T-helper 17 cell (primary cell): ENCODE measurements at places on chromosomes 1 and 21.

GRCh38 chr1:75985827-75986226 is 53.6 kb upstream of the ASB17 start:
- DNase-seq = no peak

DNA sequence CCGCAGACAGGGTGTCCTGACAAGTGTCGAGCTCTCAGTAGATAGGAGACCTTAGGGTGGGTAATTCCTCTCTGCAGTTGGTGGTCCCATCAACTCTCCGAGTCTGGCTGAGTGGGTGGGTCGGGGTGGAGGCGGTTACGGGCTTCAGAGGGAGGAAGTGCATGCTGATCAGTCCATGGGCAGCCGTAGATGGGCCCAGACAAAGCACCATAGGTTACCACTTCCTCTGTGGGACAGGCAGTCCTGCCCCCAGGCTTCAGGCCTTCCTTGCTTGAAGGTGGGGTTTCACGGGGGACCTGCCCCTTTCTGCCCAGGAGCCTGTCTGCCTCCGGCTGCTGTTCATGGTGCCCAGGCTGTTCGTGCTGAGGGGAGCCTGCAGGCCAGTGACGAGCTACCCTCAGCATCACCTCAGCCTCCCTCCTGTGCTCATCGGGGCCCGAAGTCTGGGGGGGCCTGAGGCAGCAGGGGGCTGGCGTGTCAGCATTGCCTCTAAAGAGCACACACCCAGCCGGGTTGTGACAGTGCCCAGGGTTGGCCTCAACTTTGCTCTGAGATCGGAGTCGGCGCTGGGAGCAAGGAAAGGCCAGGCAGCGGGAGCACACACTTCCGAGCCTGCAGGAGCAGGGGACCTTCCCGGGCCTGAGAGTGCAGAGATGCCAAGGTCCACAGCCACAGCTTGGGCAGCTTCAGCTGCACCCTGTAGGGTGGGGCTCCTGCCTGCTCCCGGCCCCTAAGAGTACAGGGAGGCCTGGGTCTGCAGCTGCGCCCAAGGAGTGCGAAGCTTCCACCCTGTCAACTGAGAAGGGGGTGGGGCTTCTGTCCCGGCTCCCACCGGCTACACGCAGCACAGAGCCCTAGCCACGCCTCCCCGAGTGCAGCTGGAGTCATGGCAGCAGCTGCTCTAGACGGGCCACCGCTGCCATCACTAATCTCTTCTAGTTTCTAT is 225.4 kb upstream of the NRIP1 start:
- no peak for DNase-seq

- DNase-seq = no peak
Observed at GRCh38 chr21:16943231-16943630, 569.6 kb upstream of the CXADR start.

- no peak for DNase-seq
Observed at GRCh38 chr1:117611121-117611601, 5.3 kb downstream of the TENT5C start.

DNA sequence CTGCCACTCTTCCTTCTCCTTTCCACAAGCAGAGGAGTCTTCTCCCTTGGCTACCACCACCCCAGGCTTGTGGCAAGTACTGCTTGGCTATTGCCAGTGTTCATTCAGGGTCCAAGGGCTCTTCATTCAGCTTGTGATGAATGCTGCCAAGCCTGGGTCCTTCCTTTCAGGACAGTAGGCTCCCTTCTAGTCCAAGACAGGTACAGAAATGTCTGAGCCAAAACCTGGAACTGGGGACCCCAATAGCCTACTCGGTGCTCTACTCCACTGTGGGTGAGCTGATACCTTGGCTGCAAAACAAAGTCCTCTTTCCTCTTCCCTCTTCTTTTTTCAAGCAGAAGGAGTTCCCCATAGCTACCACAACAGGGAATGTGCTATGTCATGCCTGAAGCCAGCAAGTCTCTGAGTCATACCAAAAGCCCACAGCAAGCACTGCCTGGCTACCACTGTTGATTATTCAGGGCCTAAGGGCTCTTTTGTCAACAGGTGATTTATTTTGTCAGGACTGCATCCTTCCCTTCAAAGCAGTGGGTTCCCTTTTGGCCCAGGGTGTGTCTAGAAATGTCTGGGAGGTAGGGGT is 268.9 kb downstream of the HHAT start:
- DNase-seq = no peak

- no peak for DNase-seq
Observed at GRCh38 chr1:116392717-116393404, 19.8 kb downstream of the ATP1A1 start.

- DNase-seq = no peak
Observed at GRCh38 chr1:232368821-232369321, 261.1 kb downstream of the SIPA1L2 start.

- no peak for DNase-seq
Observed at GRCh38 chr1:177130451-177130945, 34.0 kb downstream of the ASTN1 start.

GRCh38 chr1:35326246-35326866 is 57.8 kb downstream of the ZMYM4 start:
- DNase-seq = no peak

DNA sequence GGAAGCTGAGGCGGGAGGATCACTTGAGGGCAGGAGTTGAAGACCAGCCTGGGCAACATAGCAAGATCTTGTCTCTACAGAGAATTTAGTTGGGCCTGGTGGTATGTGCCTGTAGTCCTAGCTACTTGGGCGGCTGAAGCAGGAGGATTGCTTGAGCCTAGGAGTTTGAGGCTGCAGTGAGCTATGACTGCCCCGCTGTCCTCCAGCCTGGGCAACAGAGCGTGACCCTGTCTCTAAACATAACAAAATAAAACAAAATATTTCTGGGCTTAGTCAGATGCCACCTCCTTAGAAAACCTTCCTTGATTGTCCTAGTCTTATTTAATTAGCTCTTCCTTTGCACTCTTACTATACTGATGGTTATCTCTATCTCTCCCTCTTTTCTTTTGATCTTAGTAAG is 8.5 kb downstream of the TGFB2 start:
- DNase-seq = no peak

DNA sequence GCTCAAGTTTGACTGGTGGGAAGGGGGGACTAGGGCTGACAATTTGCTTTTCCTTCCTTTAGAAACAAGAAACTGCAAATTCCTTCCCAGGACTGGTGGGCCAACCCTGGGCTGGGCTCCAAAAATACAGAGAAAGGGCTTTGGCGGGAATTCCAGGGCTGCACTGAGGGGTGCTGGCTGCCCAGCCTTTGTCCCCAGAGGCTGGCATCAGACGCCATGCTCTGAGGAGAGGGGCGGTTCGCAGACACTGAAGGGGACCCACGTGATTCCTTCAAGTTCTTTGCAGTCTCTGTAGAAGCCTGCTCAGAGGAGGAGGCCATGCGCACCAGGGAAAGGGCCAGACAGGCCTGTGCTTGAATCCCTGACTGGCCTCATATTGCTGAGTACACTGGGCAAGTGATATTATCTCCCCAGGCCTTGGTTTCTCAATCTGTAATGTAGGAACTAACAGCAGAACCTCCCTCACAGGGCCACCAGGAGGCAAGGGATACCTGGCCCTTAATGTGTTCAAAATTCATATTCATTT is 119.5 kb downstream of the EPHB2 start:
- no peak for DNase-seq

DNA sequence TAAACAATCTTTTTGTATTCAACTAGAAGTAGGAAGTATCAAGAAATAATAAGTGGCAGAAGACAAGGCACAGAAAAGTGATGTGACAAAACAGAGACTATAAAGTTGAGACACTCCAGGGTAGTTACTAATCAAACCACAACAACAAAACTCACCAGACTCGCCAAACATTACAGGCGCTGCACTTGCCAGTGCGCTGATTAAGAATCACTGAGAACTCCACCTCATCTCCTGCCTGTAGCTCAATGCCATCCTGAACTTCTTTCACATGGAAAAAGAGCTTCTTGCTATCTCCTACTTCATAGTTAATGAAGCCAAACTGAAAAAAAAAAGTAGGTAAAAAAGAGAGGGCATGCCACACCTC is 2.8 kb upstream of the NRAS start:
- DNase-seq = no peak

- DNase-seq = no peak
Observed at GRCh38 chr1:12063141-12064072, at the start of gene TNFRSF8. Gene TNFRSF8 (plus strand): TSS chr1:12063303. CDS start chr1:12063599, 296 bp downstream.

GRCh38 chr1:31626223-31627207 is 9.0 kb downstream of the HCRTR1 start:
- no peak for DNase-seq

GRCh38 chr21:40564318-40564717 is 282.6 kb downstream of the DSCAM start:
- no peak for DNase-seq

DNA sequence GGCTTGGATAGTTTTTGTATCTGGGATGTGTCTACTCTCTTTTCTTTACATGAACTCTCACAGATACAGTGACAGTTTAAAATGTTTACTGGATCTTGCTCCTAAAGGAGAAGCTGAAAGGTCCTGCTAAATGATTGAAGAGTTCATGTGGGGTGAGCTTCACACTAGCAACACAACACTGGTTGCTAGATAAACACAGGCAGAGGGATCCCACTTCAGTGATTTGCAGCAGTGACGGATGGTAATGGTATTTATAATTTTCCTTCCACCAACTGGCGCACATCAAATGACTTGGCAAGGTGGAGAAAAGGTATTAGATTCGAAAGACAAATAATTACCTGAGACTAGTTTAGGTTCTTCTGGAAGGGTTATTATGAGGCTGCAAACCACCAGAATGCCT is 270.2 kb downstream of the TBX15 start:
- DNase-seq = no peak

DNA sequence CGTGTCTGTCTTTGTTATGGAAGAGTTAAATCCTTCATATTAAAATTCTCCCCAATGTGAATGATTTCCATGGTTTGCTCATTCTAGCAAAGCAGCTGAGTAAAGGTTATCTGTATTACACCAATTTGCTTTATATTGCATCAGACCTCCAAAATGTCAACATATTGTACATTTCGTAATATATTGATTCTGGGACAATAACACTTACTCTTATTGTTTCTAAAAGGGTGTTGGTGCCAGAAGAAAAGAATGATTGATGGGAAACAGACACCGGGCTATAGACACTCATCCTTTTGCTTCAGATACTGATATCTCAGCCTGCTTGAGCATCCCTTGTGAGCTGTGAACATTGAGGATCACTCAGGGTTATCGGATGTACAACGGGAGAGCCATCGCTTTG is 7.0 kb downstream of the NTNG1 start:
- no peak for DNase-seq

DNA sequence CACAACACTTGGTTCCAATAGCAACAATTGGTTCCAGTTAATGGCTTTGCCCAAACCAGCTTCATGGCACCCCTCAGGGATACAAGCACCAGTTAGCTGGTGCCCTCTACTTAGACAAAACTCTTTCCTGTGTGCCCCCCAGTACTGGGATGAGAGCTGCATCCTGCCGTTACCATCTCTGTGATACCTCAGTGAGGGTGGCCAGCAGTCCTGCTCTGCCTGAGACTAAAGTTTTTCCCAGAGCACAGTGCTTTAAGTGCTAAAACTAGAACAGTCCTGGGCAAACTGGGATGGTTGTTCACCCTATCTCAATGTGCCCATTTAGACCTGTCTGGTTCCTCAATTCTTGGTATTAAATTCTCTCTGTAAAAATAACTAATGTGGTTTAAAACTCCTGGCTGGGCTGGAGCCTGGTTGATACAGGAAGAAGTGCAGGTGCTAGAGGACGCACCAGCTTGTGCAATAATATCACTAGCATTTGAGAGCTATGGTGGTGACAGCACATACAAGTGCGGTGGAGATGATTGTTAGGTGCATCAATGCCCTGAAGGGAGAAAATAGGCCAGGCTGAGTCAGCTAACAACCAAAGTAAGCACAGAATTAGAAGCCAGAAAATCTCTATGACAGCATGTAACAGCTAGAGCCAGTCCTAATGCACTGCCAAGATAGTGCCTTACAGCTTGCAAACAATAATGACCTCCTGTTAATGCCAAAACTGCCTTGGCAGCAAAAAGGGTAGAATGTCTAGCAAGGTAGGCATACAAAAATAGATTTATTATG is 179.8 kb upstream of the GALNT2 start:
- DNase-seq = no peak

DNA sequence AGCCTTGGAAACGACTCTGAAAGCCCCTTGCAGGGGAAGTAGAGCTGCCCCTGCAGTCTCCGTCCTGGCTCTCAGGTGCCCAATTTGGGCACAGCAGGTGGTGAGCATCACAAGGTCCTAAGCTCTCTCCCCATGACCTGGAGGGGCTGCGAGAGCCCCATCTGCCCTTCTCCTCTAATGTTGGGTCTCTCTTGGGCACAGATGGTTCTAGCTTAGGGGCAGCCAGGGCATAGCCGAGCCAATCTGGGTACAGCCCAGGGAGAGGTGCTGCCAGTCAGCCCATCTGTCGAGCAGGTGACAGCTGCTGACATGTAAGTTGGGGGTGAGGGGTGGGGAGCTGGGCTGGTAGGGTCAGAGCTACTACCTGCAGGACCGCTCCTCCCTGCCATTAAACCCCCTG is 50.7 kb downstream of the SYT2 start:
- no peak for DNase-seq

GRCh38 chr1:196550731-196551130 is 57.5 kb downstream of the KCNT2 start:
- DNase-seq = no peak

GRCh38 chr1:221166559-221167318 is 287.5 kb downstream of the HLX start:
- DNase-seq = no peak

DNA sequence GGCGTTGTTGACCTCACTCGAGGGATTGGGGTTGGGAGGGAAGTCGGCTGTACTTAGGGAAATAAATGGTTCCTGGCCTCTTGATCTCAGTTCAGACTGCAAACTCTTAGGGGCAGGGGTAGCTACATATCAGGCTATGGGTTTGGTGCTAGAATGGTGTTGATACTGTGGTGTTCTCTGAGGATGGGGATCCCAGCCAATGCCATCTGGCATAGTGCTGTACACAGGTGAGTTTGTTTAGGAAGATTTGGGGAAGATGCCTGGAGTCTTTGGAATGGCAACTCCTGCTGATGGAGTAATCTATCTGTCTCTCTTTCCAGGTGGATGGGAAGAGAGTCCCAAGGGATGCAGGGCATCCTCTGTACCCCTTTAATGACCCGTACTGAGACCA is 14.3 kb upstream of the NASP start:
- no peak for DNase-seq

DNA sequence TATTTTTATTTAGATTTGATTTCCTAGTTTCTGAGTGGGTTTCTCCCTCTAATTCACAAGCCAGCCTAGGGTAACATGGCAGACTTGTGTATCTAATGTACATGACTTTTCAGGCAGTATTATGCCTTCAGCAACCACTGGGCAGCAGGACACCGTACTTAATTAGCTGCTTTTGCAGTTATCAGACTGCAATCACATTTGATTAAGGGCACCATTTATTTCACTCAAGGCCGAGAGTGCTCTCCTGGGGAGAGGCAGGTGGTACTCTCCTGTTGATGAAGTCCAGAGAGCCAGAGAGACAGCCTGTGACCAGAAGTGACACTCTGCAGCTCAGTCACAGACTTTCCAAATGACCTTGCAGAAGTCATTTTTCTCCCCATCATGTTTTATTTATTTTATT is 18.7 kb downstream of the CYYR1 start:
- no peak for DNase-seq
